ENCODE measurements at places on chromosomes 6 and 20.

DNA sequence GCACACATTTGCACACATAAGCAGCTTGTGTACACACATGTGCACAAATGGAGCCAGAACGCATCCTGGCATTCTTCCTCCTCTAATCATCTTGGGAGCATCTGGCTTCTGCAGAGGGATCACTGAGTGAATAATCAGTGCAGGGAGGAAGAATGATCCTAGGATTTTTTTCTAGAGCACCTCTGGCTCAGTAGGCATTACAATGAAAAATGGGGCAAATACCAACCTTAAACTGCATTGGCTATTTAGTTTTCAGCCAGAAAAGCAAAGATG, 205.7 kb upstream of the TCF21 start:
- DNase-seq: no peak

GRCh38 chr6:136750696-136751521, 41.4 kb downstream of the MAP3K5 start:
- no peak for DNase-seq

GRCh38 chr20:6651561-6651960, 115.9 kb upstream of the BMP2 start:
- no peak for DNase-seq

GRCh38 chr20:41862476-41862875, 244.3 kb upstream of the CHD6 start:
- no peak for DNase-seq

DNA sequence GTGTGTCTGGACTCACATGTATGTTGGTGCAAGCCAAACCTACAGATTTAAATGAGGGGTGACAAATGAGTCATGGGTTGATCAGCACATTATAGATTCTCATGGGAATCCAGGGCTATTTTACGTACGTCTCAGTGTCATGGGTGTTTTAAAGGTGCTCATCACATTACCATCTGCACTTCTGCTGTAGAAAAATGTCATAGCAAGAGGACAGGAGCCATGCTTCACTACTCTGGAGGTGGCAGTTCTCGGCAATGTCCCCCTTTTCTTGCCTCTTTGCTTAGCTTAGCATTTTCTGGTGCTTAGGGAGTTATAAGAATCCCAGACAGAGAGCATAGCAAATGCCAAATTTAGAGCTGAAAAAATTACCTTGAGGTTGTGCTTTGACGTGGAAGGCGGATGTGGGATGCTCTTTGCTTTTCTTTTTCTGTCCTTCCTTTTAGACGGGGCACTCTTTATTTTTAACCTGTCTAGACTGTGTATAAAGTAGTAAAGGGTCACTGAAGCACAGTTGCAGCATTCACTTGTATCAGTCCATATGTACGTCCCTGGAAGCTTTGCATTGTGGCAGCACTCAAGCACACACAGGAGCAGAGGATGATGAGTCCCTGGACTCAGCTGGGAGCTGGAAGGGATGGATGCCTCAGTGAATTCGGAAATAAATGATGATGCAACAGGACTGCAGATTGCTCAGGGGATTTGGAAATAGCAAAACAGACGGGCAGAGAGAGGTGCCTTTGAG, 139.7 kb downstream of the SYNDIG1 start:
- DNase-seq: peak; percentile 30

GRCh38 chr20:2767768-2768631, 32.4 kb downstream of the CPXM1 start:
- peak; percentile 40 for DNase-seq

- no peak for DNase-seq
Measured at GRCh38 chr6:162178666-162179065, 548.9 kb downstream of the PRKN start.

DNA sequence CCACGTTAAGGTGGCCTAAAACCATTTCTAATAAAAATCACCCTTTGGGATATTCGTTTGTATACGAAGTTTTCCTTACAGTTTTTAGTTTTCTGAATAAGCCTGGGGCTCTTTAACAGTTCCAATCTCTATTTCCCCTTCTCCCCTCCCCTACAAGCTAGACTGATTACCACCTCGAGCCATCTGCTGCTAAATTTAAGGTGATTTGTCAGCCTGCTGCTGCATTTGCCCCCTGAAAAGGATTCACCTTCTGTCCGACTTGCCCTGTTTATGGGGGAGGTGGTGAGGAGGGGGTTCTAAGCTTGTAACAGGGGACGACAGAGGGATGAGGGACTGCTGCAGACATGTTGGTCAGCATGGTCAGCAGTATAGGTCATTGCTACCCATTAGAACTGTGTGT, 146.3 kb downstream of the JARID2 start:
- DNase-seq: no peak

GRCh38 chr20:61082720-61083119, 169.3 kb upstream of the CDH4 start:
- DNase-seq: no peak

DNA sequence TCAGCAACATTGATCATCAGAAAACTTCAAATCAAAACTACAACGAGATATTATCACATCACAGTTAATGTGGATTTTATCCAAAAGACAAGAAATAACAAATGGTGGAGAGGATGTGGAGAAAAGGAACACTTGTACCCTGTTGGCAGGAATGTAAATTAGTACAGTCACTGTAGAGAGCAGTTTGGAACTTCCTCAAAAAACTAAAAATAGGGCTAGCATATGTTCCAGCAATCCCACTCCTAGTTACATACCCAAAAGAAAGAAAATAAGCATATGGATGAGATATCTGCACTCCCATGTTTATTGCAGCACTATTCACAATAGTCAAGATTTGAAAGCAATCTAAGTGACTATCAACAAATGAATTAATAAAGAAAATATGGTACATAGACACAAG, 887.7 kb upstream of the MAN1A1 start:
- no peak for DNase-seq

DNA sequence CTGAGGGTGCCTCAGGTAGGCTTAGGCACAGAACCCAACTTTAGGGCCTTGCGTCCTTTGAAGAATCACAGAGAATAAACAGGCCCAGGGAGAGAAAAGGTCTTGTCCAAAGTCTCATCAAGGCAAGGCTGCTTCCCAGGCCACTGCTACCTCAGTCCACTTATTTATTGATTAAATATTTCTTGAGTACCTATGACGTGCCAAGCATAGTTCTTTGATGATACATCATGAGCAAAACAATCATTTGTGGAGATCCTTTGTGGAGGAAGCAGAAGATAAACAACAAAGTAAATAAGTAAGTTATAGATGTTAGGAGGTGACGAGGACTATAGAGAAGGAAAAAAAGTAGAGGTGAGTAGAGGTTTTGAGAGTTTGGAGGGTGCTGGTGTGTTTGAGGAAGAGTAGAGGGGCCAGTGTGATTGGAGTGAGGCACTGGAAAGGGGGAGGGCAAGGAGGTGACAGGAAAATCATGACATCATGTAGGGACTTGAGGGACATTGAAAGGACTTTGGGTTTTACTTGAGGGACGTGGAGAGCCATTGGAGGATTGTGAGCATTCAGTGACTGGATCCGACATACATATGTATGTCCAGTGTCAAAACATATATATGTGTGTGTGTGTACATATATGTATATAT, 14.1 kb upstream of the CHMP4B start:
- DNase-seq: no peak

GRCh38 chr6:82066991-82067411, 180.5 kb downstream of the IBTK start:
- DNase-seq: no peak

DNA sequence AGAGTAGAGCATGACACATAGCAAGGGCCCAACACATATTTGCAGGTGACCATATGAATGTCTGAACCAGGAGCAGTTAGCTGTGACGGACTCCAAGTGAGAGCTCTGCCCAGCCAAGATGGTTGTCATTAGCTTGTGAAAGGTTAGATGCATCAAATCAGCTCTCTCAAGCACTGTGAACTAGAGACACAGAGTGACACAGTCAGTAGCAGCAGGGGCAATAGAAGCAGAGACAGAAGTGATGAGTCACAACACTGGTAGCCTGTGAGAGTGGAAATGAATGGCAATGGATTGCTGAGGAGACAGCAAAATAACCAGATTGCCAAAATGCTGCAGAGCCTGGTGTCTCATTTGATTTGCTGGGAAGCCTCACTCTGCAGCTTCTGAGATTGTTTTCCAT, 558.9 kb downstream of the PKHD1 start:
- DNase-seq: no peak

- DNase-seq: peak; percentile 57
Measured at GRCh38 chr6:13278991-13279390, 49.3 kb downstream of the TBC1D7 start.

GRCh38 chr6:34182751-34183531, 37.1 kb upstream of the GRM4 start:
- no peak for DNase-seq

GRCh38 chr6:79902046-79902445, 45.3 kb downstream of the ELOVL4 start:
- peak; percentile 28 for DNase-seq

GRCh38 chr6:155530219-155530834, 74.7 kb upstream of the NOX3 start:
- peak; percentile 59 for DNase-seq

GRCh38 chr20:39773380-39774000, 811.3 kb downstream of the DHX35 start:
- peak; percentile 19 for DNase-seq

GRCh38 chr6:10429638-10430427, 15.0 kb upstream of the TFAP2A start:
- peak; percentile 56 for DNase-seq

GRCh38 chr6:136306466-136306865, 16.8 kb upstream of the BCLAF1 start:
- no peak for DNase-seq

DNA sequence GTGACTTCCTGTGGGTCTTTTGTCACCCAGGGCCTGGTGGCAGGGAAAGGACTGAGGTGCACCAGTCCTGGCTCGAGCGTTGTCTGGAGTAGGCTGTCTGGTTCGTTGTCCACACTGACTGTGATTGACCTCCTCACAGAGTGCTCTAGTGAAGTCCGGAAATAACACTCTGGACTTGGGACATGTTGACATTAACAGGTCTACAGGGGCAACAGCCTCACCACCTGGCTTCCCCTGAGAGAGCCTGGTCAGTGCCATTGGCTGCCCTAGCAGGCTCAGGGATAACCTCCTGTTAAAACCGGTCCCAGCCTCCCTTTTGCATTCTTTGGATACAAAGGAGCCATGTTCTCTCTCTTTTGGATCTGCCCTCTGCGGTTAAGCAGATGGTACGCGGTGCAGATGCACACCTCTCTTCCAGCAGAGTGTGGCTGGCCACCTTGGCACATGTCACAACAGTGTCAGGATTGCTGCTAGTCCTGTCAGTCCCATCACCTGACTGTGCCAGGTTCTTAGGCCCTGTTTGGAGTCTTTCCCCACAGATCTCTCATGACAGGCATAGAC, 46.2 kb downstream of the CDS2 start:
- DNase-seq: no peak

DNA sequence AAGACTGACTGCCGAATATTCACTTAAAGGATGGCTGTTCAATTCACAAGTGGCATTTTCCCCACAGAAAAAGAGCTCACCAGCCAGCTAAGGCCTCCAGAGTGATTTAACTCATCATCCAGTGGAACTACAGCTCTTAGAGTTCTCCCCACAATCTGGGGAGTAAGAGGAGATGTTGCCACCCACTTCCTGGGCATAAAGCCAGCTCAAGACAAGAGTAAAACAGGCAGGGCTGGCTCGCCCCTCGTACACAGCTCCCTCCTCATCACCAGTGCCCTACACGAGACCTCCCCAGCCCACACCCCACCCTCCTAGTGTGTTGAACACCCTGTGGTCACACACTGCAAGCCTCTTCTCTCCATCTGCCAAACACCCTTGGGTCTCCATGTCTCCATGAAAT, 47.2 kb upstream of the IPCEF1 start:
- DNase-seq: peak; percentile 78

- DNase-seq: peak; percentile 73
Measured at GRCh38 chr6:68343901-68344300, 291.2 kb upstream of the ADGRB3 start.

- no peak for DNase-seq
Measured at GRCh38 chr6:81720427-81720826, 32.1 kb downstream of the TENT5A start.

- DNase-seq: no peak
Measured at GRCh38 chr6:110756817-110757216, 58.5 kb downstream of the CDK19 start.

GRCh38 chr6:57104336-57104735, 14.3 kb downstream of the ZNF451 start:
- no peak for DNase-seq

- DNase-seq: no peak
Measured at GRCh38 chr6:142653710-142654420, 291.1 kb downstream of the HIVEP2 start.

DNA sequence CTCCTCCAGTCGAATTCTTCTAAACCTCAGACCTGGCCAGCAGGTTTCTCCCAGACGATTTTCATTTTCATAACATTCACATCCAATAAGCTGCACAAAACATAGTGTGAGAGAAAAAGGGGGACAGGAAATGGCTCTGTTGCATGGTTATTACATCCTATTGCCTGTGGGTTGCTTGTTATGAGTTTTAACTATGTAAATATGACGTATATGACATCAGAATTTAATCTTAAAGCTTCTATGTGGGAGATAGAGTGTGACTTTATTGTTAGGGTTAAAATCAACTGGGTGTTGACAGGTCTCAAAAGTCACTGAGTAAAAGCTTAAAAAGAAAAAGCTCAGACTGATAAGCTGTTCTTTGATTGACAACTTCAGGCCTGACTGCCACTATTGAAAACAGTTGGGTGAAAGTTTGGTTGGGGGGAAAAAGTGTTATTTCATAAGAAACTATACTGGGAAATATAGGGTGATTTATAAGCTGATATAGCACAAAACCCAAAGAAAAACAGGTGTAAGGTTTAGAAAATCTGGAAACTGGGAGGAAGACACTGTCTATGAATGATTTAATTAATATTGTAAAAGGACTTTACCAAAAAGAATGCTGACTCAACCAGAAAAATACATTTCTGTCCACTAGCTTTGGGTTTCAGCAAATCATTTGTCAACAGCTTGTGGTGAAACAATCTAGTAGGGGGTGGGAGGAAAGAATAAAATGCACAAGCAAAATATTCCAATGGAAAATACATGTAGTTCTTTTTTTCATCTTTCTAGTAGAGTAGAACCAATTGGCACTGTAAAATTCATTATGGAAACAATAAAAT, 134.1 kb upstream of the CEP162 start:
- DNase-seq: no peak

GRCh38 chr6:45832063-45832462, 183.6 kb downstream of the CLIC5 start:
- DNase-seq: no peak

DNA sequence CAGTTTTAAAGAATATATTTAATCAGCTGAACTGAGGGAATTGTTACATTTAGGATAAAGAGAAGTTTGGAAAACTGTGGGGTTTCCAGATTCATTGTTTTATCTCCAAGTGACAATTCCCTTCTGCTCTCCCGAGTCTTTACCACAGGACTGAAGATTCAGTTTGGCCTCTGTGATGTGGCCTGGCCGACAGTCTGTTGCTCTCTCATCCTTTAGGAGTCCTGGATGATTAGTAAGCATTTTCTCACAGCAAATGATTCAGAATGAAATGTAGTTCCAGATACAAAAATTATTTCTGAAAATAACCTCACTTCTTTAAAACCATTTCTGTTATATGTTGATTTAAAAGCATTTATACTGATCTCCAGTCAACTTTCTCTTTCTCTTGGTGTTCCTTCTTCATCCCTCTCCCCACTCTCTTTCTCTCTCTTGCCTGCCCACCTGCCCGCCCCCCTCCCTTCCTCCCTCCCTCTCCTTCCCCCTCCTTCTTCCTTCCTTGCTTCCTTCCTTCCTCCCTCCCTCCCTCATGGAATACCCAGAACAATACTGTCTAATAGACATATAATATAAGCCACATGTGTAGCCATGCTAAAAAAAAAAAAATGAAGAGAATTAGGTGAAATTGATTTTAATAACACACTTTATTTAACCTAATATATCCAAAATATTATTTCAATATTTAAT, 254.9 kb downstream of the PRL start:
- DNase-seq: peak; percentile 67

- DNase-seq: no peak
Measured at GRCh38 chr20:32416206-32416605, 58.1 kb downstream of the ASXL1 start.
